ENCODE measurements at places on chromosomes 12 and 14.

DNA sequence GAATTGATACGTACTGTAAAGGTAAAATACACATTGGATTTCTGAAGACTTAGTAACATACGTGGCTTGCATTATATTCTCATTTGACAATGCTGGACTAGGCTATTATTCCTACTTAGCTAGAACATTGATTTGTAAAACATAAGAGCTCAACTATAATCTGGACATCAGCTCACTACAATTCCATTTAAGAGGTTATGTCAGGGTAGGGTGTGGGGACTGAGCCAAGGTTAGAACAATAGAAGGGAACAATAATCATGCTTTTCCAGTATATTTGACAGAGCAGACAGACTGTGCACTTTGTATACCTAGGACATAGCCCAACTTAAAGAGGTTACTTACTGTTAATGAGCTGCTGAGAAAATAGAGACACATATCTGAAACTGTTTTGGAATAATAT is 10.8 kb downstream of the ZCRB1 start:
- DNase-seq: no peak

DNA sequence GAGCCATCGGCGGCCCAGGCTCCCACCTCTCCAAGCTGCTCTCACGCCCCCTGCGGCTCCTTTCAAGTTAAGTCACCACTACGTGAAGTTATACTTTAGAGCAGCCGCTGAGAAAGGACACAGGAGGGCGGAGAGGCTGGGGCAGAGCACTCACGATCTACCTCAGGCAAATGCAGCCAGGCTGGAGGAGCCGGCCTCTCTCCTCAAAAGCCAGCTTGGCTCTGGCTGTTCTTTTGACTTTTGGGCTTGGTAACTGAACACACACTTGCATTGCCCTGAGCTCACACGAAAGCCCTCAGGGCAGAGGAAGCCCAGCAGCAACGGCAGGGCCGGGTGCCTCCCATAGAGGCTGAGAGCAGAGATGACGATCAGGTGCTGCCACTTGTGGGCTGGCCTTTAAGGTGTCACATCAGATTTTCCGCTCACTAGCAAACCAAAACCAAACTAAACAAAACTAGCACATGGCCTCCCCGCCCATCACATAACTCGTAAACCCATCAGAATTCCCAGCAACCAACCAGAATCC is 75.2 kb downstream of the PITPNM2 start:
- peak; percentile 90 for DNase-seq

- no peak for DNase-seq
Measured at GRCh38 chr14:57382283-57382682, 8.1 kb upstream of the NAA30 start.

GRCh38 chr14:61174441-61174891 is 106.7 kb downstream of the TMEM30B start:
- DNase-seq: no peak

- no peak for DNase-seq
Measured at GRCh38 chr14:78667141-78667540, 497.0 kb downstream of the NRXN3 start.

DNA sequence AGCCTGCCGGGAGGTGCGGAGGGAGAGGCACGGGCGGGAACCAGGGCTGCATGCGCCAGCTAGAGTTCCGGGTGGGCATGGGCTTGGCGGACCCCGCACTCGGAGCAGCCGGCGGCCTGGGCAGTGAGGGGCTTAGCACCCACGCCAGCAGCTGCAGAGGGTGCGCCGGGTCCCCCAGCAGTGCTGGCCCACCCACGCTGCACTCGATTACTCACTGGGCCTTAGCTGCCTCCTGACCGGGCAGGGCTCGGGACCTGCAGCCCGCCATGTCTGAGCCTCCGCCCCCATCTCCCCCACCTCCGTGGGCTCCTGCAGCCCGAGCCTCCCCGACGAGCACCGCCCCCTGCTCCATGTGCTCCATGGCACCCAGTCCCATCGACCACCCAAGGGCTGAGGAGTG is 14.8 kb downstream of the CKAP4 start:
- no peak for DNase-seq

DNA sequence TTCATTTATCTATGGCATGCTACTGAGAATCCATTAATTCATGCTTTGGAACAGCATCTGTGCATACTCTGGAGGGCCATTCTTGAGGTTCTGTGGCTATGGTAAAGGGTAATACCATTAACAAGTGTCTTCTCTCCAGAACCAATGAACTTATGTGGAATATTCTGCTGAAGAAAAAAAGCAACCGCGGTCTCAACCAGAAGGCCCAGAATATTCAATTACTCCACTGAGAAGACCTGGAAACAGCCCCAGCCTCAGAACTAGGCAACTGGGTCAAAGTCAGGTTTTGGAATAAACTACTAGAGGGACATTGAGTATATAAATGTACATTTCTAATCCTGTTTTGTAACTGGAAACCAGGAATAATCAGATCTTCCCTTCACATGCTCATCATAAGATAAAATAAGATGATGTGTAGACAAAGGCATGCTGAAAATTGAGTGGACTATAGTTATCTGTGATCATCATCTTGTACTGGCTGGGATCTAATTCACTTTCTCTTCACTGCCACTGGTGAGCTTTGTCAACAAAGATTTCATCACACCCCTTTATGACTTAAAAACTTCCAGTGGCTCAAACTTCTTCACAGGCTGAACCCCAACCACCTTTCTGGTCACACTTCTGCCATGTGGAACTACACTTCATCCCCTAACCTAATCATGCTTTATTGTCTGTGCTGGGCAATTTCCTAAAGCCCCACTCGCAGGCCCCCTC is 6.0 kb downstream of the SPTB start:
- DNase-seq: no peak

- no peak for DNase-seq
Measured at GRCh38 chr12:92551853-92552397, 150.9 kb upstream of the PLEKHG7 start.

DNA sequence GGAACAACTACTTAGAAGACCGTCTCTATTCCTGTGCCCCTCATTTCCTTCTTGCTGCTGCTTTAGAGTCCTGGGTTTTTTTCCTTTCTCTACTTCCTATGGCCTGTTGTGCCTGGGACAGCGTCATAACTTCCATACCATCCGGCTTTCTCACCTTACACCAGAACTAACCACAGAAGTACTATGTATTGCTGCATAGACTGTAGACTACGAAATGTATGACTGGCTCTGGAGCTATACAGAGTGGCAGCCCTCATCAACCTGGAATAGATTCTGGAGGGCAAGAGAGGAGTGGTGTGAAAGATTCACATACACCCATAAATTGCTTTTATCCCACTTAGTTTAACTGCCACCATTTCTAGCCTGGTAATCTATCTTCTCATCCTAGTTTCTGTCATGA is 16.9 kb upstream of the SRP54 start:
- no peak for DNase-seq

DNA sequence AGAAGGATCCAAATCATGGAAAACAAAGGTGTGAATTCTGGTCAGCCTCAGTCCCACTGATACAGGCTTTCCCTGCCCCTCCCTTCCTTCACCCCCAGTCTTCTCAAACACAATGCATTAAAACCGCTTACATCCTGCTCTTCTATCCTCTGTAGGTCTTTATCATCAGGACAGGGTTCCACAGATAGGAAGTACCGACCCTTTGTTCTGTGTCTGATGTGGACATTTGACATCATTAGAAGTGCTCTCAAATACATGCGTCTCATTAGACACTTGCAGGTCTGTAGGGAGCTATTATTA is 339 bp downstream of the EDDM3B start:
- DNase-seq: no peak

- peak; percentile 83 for DNase-seq
Measured at GRCh38 chr12:13000616-13000924, 505 bp upstream of the HEBP1 start.

DNA sequence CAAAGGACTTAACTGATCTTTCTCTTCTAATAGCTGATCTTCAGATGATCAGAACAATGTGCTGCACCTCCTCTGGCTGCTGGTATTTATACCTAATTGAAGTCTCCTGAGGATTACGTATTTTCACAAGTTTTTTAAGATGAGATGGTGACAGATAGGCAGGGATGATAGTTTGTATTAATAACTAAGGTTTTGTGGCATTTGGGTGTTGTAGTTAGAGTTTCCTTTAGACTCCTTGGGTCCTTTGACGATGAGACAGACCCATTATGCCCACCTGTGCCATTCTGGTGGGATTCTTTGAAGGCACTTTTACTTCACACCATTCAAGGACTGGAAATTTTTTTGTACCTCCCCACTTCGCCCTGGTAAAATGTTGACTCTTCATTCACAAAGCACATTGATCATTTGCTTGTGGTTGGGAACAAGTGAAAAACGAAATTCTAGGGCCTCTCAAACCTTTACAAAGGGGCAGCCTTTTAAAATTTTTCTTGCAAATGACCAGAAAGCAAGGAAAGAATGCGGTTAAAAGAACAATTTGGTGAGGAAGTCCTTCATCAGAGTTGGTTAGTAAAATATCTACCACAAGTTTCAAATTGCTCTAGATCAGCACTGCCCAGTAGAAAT is at the start of gene IFNG:
Gene IFNG, minus strand, starts transcription at position 60 of the 624 bp plus-strand sequence. CDS start 125 bp downstream, outside the sequence.
- no peak for DNase-seq

DNA sequence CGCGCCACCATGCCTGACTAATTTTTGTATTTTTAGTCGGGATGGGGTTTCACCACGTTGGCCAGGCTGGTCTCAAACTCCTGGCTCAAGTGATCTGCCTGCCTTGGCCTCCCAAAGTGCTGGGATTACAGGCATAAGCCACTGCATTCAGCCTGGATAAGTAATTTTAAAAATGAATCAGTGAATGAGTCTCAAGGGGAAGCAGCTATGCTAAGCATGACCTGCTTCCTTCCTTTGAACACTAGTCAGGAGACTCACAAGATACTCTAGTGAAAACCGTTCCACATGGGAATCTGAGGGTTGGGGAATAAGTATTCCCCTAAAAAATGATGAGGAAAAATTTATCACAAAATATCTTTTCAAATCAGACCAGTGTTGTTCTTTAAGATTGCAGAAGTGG is 10.7 kb upstream of the FAM234B start:
- DNase-seq: no peak

GRCh38 chr12:12877153-12877768 is 14.1 kb upstream of the GPRC5A start:
- DNase-seq: no peak

DNA sequence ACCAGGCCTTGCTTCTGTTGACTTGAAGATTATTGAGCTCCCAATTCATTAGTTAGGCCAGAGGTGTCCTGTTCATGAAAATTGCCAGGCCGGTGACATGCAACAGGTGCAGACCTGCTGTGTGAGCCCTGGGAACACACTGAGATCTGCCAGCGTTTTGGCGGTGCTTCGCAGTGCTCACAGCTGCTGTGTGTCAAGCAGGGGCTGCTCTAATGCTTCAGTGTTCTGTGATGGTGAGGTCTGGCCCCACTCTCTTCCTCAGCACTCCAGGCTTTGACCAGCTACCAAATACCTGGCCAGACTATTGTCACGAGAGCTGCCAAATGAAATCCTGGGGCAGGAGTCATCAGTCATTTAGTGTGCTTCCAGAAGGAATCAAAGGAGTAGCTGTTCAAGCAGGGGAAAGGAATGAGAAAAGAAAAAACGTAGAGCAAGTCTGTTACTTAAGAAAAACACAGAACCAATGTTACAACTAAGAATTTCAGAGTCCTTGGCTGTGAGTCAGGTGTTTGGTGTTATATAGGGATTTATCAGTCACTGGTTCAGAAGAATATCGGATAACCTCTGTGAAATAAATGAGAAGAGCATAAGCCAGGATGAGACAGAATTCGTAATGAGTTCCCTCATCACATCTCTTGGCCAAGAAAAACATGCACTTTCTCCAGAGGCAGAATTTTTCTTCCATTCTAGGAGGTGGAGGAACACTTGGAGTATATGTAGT is 150.8 kb downstream of the FBXL14 start:
- DNase-seq: peak; percentile 58

Data from ELF-1 (cell line).